CD4-positive, alpha-beta memory T cell (primary cell): ENCODE measurements at places on chromosomes 5 and 9. TPM values are rescaled to one million over a fixed set of nuclear protein-coding genes. Genes with fewer than 3 reads are reported as not detected.

SHC3 gene
- total RNA-seq = not detected

SOHLH1 gene
- not detected for total RNA-seq

TMEM174 gene
- total RNA-seq = not detected

DNA sequence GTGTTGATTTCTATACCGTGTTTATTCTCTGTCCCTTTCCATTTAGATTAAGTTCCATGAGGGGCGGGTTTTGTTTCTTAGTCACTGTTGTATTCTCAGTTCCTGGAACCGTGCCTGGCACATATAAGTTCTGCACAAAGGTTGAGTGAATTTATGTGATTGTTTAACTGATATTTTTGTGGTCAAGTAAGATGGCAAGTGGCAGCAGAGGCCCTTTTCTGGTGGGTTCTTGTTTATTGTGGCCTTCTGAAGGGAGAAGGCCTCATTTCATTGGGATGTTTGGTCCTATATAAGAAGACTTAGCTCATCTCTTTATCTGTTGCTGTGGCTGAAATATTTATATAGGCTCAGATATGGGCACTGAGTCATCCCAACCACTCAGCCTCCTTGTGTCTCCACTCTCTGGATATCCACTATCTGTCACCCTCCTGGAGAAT is 262.5 kb downstream of the PSAT1 start:
- H3K4me1 ChIP-seq = no peaks in the 10 kb centered on the region
- no peak for DNase-seq
- no peaks in the 10 kb centered on the region for H3K27me3 ChIP-seq
- no peaks in the 10 kb centered on the region for H3K36me3 ChIP-seq

GRCh38 chr9:137723783-137724445 is 105.1 kb downstream of the EHMT1 start:
- no peak for DNase-seq
- peaks cover 22% of the 10 kb centered on the region for H3K36me3 ChIP-seq
- peak overlapping the region; percentile 22 for H3K27ac ChIP-seq
- no peaks in the 10 kb centered on the region for H3K27me3 ChIP-seq

- no peak for DNase-seq
- no peaks in the 10 kb centered on the region for H3K4me1 ChIP-seq
- H3K4me3 ChIP-seq = no peak overlapping the region
These were observed 98.8 kb upstream of the ADRA1B start for GRCh38 chr5:159817262-159818029.

GRCh38 chr5:107680099-107680498 is 9.4 kb upstream of the EFNA5 start:
- H3K27me3 ChIP-seq = no peaks in the 10 kb centered on the region
- no peaks in the 10 kb centered on the region for H3K4me1 ChIP-seq
- H3K4me3 ChIP-seq = no peak overlapping the region

DNA sequence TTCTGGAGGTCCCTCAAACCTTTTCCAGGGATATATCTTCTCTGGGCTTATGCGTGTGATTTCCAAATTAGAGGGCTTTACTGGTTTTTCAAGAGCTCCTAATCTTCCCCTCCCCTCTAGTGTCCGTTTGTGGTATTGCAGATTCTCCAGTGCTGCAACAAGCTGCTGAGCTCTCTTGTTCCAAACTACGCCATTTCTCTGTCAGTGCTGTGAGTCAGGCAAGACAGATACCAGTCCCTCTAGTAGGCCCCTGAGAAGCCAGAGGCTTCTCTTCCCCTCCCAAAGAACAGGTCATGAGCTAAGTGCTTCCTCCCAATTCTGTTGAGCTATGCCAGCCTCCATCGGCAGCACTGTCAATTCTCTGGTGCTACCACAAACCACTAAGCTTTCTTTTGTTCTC is 149.5 kb downstream of the FANCC start:
- no peaks in the 10 kb centered on the region for H3K27me3 ChIP-seq
- peak; percentile 49 for DNase-seq
- H3K27ac ChIP-seq = no peak overlapping the region
- H3K36me3 ChIP-seq = no peaks in the 10 kb centered on the region
- no peak overlapping the region for H3K4me3 ChIP-seq

SPATA31D4 gene
- not detected for total RNA-seq

- H3K36me3 ChIP-seq = peaks cover 68% of the 10 kb centered on the region
- peaks cover 99% of the 10 kb centered on the region for H3K4me1 ChIP-seq
- no peak overlapping the region for H3K27ac ChIP-seq
These were observed 6.1 kb downstream of the ZNF622 start for GRCh38 chr5:16459451-16459850.

DNA sequence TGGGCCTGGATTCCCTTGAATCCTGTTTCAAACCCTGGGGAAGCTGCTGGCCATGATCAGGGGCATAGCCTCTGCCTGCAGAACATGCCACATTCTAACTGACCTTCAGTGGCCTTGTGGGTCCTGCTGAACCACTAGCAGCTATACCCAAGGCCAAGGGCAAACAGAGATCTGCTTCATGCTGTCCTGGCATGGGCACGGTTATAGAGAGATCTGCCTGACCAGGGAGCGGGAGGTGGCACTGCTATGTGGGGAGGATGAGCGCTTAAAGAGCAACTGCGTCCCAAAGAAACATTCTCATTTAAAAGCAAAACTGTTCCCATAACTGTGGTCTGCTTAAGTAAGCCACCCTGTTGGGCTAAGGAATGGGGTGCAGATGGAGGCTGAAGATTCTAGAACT is 36.5 kb upstream of the SYNPO start:
- H3K27me3 ChIP-seq = no peaks in the 10 kb centered on the region
- DNase-seq = no peak
- H3K4me3 ChIP-seq = no peak overlapping the region

DNA sequence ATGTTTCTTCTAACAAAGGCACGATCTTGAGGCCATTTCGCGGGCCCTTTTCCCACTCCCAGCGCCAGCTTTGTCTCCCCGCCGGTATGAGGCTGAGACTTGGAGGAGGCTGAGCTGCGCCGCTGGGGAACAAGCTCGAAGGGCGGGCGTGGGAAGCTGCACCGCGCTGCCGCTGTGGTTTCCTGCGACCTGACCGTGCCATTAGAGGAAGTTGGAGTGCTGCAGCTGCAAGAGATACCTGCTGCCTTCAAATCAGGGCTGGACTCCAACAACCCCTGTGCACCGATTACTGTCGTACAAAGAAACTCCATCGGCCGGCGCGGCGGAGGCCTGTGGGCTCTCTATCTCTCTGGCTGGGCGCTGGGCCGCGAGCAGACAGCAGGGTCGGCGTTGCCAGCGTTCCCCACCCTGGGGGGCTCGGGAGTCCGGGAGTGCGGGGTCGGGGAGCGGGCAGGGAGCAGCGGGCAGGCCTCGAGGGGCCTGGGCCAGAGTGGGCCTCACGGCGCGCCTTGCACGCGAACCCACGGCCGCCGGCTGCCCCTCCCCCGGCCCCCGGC is 1.3 kb upstream of the ERBIN start:
- H3K4me3 ChIP-seq = peak overlapping the region; percentile 25
- no peaks in the 10 kb centered on the region for H3K36me3 ChIP-seq

CAMK4 gene
- total RNA-seq = 257 TPM

DNA sequence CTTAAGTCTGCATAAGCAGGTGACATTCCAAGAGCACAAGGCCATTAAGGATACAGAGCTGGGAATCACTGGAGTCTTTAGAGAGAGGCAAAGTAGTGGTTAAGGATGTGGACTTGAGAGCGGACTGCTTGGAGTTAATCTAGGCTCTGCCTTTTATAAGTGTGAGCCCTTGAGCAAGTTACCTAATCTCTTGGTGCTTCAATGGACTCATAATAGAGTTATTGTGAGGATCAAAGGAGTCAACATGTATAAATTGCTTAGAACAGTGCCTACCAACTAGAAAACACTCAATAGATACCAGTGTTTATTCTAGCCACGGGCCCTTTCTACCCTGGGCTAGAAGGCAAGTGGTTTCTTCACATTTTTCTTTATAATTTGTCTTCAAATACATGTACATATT is 819.4 kb downstream of the NR2F1-AS1 start:
- no peak overlapping the region for H3K4me3 ChIP-seq
- no peaks in the 10 kb centered on the region for H3K27me3 ChIP-seq
- no peaks in the 10 kb centered on the region for H3K36me3 ChIP-seq
- H3K4me1 ChIP-seq = no peaks in the 10 kb centered on the region
- no peak for DNase-seq

DNA sequence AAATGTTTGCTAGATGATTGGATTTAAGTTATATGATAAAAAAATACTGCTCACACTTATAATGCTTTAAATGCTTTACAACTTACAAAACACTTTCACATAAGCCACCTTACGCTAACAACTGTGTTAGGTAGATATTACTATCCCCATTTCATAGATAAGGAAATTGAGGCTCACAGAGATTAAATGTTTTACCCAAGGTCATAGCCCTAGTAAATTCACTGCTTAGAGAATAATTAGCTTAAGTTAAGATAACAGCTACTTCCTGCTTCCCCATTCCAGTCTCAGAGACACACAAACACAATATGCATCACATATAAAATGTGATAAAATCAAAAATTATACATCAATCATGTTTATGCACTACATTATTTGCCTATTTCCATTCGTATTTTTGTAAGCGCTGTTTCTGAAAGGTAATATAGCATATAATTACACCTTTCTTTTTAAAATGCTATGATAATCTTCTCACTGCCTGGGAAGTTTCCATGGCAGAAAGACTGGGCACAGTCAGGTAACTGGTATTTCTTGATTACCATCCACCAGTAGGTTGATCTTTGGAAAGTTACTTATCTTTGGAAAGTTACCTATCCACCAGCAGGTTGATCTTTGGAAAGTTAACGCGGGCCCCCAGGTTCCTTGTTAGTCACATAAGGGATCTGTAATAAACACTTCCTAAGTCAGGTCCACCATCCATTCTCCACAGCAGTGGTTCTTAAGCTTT is 101.1 kb downstream of the NFIB start:
- H3K27me3 ChIP-seq = no peaks in the 10 kb centered on the region
- H3K4me1 ChIP-seq = no peaks in the 10 kb centered on the region
- H3K4me3 ChIP-seq = no peak overlapping the region
- DNase-seq = no peak
- no peak overlapping the region for H3K27ac ChIP-seq

GRCh38 chr5:53503562-53504218 is 23.3 kb downstream of the FST start:
- H3K27me3 ChIP-seq = peaks cover 3% of the 10 kb centered on the region
- H3K36me3 ChIP-seq = no peaks in the 10 kb centered on the region
- no peak for DNase-seq
- no peak overlapping the region for H3K27ac ChIP-seq
- H3K4me3 ChIP-seq = no peak overlapping the region
